ENCODE measurements at places on chromosomes 5 and 9. TPM values are rescaled to one million over a fixed set of nuclear protein-coding genes. Genes with fewer than 3 reads are reported as not detected.

QRFP gene
- total RNA-seq, result not detected

FYB1 gene
- total RNA-seq, result 0.46 TPM

BRINP1 gene
- total RNA-seq, result not detected

C1QTNF2 gene
- total RNA-seq, result 0.44 TPM

DAB2IP gene
- 18.4 TPM for total RNA-seq

All from Panc1 (cell line).